ENCODE measurements at places on chromosomes 3 and 15.

- DNase-seq, result no peak
Measured at GRCh38 chr3:113431811-113432210, 9.5 kb downstream of the CFAP44 start.

DNA sequence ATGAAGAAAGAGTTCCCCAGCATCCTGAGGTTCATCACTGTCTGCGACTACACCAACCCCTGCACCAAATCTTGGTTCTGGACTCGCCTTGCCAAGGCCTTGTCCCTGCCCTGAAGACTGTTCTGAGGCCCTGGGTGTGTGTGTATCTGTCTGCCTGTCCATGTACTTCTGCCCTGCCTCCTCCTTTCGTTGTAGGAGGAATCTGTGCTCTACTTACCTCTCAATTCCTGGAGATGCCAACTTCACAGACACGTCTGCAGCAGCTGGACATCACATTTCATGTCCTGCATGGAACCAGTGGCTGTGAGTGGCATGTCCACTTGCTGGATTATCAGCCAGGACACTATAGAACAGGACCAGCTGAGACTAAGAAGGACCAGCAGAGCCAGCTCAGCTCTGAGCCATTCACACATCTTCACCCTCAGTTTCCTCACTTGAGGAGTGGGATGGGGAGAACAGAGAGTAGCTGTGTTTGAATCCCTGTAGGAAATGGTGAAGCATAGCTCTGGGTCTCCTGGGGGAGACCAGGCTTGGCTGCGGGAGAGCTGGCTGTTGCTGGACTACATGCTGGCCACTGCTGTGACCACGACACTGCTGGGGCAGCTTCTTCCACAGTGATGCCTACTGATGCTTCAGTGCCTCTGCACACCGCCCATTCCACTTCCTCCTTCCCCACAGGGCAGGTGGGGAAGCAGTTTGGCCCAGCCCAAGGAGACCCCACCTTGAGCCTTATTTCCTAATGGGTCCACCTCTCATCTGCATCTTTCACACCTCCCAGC lies 2.9 kb downstream of the MYD88 start:
- no peak for DNase-seq

GRCh38 chr15:69758810-69759790 lies 306.5 kb downstream of the RPLP1 start:
- no peak for DNase-seq

DNA sequence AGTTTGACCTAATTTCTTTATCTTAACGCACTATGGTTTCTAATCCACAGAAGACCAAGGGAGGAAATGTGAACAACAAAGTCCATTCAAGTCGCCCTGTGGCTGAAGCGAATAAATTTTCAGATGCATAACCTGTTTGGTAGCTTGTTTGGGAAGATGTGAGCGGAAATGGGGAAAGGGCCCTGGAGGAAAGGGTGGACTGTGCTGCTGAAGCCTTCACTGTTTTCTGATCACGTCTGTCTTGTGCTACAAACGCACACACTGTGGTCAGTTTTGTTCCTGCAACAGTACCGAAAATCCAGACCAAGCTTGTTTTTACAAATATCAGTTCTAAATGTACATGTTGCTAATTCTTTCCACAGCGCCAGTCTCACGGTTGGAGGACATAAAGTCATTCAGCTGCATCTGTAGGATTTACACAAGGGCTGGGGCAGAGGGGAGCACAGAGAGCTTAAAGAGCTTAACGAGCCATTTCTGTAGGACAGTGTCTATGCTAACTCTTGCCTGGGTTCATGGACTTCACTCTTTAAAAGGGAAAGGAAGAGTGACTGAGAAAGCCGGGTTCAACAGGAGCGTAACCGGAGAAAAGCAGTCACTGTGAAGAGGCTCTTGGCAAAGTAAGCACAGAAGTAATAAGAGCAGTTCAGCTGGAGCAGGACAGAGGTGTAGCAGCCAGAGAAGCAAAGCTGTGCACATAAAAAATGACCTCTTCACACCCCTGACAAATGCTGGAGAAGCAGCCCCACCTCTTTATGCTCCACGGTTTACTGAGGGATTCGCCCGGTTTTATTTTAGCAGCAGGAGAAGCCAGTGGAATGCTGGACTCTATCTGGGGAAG lies 66.6 kb downstream of the USF3 start:
- DNase-seq, result no peak

DNA sequence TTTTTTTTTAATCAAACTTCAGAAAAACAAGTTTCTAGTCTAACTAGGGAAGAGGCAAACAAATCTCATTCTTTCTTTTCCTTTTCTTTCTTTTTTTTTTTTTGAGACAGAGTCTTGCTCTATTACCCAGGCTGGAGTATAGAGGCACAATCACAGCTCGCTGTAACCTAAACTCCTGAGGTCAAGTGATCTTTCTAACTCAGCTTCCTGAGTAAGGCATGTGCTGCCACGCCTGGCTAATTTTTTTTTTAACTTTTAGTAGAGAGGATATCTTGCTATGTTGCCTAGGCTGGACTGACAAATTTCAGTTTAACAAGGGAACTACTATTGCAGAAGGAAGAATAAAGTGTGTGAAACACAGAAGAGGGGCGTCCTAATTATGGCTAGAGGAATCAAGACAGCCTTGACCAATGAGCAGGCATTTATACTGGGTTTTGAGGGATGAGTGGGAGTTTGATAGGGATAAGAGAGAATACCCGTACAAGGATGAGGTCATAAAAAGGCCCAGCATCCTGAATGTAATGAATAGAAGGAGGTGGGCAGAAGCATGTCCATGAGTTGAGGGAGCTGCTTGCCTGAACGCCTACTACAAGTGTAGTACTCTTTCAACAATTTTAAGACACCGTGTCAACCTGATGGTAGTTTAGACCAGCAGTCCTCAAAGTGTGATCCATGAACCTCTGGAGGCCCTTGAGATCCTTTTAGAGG lies 6.7 kb upstream of the ZFAND6 start:
- no peak for DNase-seq

DNA sequence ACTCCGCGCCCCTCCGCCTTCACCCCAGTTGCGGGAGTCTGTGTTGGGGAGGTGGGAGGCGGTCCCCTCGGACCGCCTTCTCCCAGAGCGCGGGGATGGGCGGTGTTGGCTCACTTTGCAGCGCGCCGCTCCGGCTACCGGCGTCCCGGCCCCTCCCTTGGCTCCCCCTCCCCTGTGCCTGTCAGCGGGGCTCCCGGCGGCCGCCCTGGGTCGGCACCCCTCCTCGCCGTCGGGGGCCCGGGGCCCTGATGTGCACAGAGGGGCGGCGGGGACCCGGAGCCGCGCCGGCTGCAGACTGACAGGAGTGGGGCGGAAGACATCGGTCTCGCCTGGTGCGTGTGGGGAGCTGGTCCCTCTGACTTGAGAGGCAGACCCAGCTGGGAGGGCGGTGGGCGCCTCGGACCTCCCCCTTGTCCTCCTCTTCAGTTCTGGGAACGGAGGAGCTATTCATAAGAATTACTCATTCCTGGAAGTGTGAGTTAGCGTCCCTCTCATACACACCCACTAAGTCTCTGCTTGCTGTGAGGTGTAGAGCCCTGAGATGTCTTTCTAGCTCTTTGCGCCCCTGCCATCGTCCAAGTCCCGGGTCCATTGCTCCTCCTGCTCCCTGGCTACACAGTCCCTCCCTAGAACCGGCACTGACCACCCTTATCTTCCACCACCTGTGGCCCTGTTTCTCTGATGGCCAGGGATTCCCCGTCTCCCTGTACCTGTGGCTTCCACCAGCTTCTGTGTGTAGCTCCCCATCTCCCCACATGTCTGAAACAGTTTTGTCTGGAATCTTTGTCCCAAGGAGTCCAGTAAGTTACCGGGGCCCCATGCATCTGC lies 42.3 kb upstream of the ROPN1 start:
- no peak for DNase-seq

DNA sequence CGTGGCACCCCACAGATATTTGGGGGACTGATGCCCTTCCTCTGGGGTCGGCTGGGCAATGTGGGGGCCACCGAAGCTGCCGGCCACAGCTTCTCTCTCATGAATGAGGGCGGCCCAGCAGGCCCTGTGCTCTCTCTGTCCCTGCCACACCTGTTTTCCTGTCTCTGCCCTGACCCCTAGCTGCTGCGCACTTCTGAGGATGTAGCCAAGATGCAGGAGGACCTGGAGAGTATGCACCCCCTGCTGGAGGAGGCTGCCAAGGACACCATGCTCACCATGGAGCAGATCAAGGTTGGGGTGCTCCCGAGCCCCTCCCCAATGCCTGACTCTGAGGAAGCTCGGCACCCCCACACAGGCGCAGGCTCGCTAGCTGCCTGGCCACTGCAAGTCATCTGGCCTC lies 59.7 kb downstream of the SEMA3G start:
- DNase-seq, result no peak

DNA sequence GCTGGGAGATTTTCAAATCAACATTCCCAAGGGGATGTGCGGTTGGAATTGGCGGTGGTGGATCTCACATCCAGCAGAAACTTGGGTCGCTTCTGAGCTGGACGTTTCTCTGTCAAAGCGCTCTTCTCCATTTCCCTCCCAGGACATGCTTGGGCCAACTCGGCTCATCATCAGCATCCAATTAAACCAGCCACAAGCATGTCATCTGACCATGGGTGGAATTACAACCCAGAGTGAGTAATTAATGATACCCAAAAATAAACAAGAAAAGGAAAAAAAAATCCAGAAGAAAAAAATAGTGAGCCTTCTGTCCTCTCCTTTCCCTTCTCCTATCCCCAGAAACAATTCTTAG lies 111.2 kb downstream of the XXYLT1 start:
- DNase-seq, result no peak

- no peak for DNase-seq
Measured at GRCh38 chr3:38610934-38611333, 38.6 kb downstream of the SCN5A start.

GRCh38 chr3:150784747-150785125 lies 21.8 kb upstream of the SIAH2 start:
- DNase-seq, result no peak

DNA sequence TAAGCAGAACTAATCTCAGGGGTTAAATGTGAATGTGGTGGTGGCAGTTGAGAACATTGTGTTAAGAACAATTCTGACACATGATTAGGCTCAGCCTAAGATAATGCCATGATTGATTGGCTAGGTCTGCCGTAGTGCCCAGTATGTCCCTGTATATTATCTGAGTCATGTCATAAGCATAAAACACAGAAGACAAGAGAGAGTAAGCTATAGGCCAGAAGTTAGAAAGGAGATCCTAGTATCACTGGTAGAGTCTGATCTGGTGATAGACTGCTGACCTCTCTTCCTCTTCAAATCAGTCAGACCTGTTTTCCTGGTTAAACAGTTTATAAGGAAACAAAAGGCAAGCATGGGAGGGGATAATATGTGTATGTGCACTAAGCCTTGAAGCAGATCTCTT lies 30.1 kb upstream of the ATP8B4 start:
- DNase-seq, result no peak

DNA sequence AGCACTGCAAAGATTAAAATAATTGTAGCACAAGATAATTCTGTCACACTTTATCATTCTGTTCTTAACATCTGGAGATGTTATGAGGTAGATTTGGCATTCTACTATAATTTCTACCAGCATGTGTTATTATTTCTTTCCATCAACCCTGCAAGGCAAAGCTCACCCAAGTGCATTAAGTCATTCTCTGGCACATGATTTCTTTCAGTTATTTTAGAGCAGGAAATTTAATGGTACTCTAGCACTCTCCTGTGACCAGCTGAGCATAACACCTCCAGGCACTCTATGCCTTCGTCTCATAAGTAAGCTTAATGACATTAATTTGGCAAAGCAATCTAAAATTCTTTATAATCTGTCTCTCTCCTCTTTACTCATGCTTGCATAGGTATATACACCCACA lies 300.2 kb upstream of the GPR149 start:
- no peak for DNase-seq

DNA sequence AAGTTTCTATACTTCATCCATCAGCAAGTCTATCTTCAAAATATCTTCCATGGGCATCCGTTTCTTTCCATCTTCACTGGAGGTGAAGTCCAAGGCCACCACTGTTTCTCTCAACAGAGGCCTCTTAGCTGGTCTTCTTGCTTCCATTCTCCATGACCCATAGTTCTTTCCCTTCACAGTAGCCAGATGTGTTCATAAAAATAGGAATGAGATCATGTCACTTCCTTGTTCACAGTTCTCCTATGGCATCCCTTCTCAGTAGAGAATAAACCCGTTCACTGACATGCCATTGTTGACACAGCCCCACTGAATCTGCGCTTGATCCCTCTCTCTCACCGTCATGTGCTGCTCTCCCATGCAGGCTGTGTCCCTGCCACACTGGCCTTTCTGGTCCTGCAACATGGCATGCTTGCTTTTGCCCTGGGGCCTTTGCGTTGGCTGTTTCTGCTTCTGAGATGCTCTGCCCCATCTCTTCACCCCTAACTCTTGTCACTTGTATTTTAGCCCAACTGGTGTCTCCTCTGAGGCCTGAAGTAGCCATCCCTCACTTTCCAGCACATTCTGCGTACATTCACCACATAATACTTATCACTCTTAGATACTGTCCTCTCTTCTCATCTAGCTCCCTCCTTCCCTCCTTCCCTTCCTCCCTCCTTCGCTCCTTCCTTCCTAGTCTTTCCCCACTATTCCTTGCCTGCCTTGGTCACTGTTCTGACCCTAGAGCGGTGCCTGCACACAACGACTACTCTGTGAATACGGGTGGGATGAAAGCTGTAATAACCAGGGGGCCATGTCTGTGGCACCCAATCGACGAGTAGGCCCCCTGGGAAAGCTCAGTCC lies 42.0 kb downstream of the STARD5 start:
- no peak for DNase-seq

GRCh38 chr15:43919540-43920253 lies 92.9 kb downstream of the WDR76 start:
- no peak for DNase-seq

- no peak for DNase-seq
Measured at GRCh38 chr15:82304778-82305090, 42.1 kb downstream of the SAXO2 start.

GRCh38 chr3:24264748-24265158 lies 229.9 kb downstream of the THRB start:
- DNase-seq, result no peak

DNA sequence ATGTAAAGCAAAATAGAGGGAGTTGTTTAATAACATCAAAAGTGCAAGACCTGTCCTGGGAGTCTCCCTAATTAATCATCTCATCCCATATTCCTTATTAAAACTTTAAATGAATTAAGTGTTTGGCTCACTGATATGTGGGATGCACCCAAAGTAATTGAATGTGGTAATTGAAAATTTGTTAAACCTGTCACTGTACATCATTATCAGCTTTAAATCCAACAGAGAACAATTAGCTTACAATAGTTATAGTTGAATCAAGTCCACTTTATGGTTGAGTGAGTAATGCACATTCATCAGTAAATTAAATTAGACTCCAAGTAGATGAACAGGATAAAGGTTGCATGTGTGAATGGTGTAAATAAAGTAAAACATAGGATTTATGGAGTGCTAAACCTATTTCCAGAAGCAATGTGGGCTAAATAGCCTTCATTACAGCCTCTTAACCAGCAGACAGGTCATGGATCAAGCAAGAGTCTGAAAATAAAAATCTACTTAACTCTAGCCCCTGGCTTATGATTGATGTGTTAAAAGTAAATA lies 608.2 kb upstream of the CCDC54 start:
- DNase-seq, result no peak

GRCh38 chr3:53846134-53846850 lies at the start of the genes CHDH and IL17RB:
Gene CHDH (minus strand): TSS chr3:53846419. CDS start chr3:53824008, 22,411 bp downstream.
Gene IL17RB (plus strand): TSS chr3:53846568. CDS start chr3:53846589, 21 bp downstream.
- DNase-seq, result no peak
